ENCODE measurements at places on chromosomes 4 and X. TPM values are rescaled to one million over a fixed set of nuclear protein-coding genes. Genes with fewer than 3 reads are reported as not detected.

DNA sequence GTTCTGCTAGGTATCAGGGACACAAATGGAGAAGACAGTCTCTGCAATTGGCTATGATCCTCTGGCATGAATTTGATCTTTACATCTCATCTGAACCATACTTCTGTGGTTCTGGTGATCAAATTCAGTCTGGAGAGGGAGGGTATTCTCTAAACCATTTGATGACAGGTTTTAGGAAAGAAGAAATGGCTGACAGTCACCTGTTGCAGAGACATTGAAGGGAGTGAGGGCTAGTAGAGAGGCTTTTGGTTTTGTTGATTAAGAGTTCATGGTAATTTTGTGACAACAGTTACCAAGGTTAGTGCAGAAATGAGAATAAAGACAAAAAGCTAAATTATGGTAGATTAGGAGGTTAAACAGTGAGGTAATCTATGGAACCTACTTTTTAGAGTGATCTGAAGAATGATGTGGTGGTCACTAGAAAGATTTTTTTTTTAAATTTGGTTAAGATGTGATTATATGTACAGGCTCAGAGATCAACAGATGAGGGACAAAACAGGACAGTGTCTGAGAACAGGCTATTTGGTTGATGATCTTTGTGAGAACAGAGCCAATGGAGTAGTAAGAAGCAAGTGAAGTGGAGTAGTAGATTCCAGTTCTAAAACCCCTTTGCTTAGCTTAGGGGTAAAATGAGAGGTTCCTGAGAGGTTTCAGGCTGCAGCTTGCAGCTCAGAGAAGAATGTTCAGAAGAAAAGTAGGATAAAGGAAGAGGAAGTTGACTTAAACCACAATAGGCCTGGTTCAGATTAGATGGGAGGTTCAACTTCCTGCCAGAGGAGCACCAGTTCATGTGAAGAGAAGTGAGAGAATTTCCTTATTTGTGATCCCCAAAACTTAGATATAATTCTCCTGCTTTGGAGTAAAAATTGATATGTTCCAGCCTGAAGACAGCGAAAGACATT is 34.7 kb downstream of the VSIG4 start:
- H3K27me3 ChIP-seq = no peaks in the 10 kb centered on the region
- no peaks in the 10 kb centered on the region for H3K4me1 ChIP-seq
- no peak overlapping the region for H3K4me3 ChIP-seq

DNA sequence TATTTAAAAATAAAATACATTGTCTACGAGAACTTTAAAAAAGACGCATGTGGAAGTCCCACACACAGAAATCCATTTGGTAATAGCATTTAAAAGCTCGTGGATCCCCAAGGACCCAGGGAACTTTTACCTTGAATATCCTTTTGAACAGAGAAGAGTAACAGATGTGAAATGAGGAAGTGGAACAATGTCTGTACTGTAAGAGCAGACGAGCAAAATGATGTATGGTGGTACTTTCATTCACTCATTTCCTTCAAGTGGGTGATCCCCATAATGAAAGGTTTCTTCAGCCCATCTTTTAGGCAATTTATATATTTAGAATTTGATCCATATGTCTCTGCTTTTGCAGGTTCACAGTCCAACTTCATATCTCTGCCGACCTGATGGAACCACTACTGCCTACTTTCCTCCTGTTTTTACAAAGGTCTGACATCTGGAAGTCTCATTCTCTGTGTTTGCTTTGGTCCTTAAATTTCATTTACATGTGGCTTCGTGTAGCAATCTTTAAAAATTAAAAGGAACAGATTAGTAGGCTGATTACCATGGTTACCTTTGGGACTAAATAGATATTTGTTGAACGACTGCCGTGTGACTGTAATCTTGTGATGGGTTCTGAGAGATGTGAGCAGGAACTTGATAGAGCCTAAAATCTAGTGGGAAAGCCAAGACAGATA is 188.4 kb downstream of the PALLD start:
- H3K4me3 ChIP-seq = no peak overlapping the region
- no peak for DNase-seq
- no peak overlapping the region for H3K27ac ChIP-seq
- H3K4me1 ChIP-seq = no peaks in the 10 kb centered on the region
- no peaks in the 10 kb centered on the region for H3K27me3 ChIP-seq

PLP1 gene
- 888 TPM for polyA plus RNA-seq

GRCh38 chr4:53191997-53192396 is 173.9 kb downstream of the SCFD2 start:
- DNase-seq = no peak
- H3K27ac ChIP-seq = no peak overlapping the region
- H3K4me3 ChIP-seq = no peak overlapping the region
- no peaks in the 10 kb centered on the region for H3K36me3 ChIP-seq

DNA sequence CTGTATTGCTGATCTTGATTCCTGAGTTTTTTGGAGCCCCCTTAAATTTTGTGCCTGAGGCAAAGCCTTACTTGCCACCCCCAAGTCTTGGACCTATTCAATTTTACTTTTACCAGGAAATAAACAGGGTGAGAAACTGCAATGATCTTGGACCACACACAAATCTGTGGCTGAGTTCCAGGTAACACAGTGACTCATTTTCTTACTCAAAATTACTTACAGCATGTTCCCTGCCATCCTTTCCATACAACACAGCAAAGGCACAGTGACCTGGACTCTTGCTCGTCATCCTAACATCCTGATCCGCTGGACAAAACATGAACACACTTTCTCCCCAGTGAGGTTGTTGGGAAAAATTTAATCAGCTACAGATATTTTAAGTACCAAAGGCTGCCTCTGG is 60.7 kb upstream of the S100G start:
- DNase-seq = no peak
- H3K27me3 ChIP-seq = peaks cover 12% of the 10 kb centered on the region
- H3K4me3 ChIP-seq = no peak overlapping the region

DNA sequence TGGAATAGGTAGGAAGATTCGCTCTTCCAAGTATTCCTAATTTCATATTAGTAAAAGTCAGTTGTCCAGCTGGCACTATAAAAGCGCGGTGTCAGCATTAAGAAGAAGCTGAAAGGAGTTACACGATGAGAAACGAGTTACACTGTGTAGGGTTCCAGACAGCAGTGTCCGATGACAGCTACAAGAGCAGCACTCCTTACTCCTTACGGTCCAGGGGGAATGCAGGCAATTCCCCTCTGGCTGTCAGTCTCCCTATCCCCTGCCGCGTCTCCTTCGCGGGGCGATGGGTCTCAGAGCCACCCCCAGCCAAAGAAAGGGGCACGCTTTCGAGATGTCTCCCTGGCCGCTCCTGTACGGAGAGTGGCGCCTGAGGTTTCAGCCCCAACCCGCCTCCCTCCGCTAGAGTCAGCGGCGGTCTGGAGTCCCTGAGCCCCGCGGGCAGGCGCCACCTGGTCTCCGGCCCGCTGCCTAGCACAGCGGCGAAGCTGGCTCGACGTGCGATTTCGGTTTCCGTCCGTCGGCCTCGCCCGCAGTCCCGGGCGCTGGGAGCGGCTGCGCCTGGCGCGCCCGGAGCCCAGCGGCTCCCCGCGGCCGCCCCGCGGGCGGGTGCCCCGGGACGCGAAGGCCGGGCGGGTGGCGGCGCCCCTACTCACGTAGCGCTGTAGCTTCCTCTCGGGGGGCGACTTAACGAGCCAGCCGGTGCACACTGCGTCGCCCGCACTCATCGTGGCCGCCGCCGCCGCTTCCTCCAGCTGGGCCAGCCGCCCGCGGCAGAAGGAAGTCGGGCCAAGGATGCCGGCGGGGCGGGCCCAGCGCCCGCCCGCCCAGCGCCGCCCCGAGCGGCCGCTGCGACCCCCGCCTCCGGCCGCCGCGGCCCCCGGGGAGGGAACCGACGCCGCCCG is at the start of gene GAB3:
TSS of gene GAB3 (minus strand) at position 777 of the 902 bp plus-strand sequence. CDS start at position 725, 52 bp downstream.
- H3K36me3 ChIP-seq = no peaks in the 10 kb centered on the region
- H3K27ac ChIP-seq = peak within 1 kb of the TSS; percentile 57
- H3K27me3 ChIP-seq = peaks cover 20% of the 10 kb centered on the region
- H3K4me3 ChIP-seq = peak within 1 kb of the TSS; percentile 41
- H3K4me1 ChIP-seq = peaks cover 2% of the 10 kb centered on the region

- H3K36me3 ChIP-seq = no peaks in the 10 kb centered on the region
- H3K4me1 ChIP-seq = peaks cover 5% of the 10 kb centered on the region
- DNase-seq = no peak
- no peak overlapping the region for H3K4me3 ChIP-seq
- H3K27me3 ChIP-seq = no peaks in the 10 kb centered on the region
Observed at GRCh38 chr4:57061395-57061794, 48.8 kb downstream of the IGFBP7 start.

- no peak overlapping the region for H3K27ac ChIP-seq
- no peak for DNase-seq
- H3K36me3 ChIP-seq = no peaks in the 10 kb centered on the region
- H3K27me3 ChIP-seq = no peaks in the 10 kb centered on the region
- H3K4me1 ChIP-seq = no peaks in the 10 kb centered on the region
- H3K4me3 ChIP-seq = no peak overlapping the region
Observed at GRCh38 chrX:98523026-98523425, 1639.3 kb downstream of the RPA4 start.

COMMD8 gene
- polyA plus RNA-seq = 15.9 TPM

GRCh38 chrX:19331831-19332230 is 11.9 kb upstream of the PDHA1 start:
- DNase-seq = no peak
- H3K27me3 ChIP-seq = no peaks in the 10 kb centered on the region
- H3K36me3 ChIP-seq = no peaks in the 10 kb centered on the region
- H3K27ac ChIP-seq = no peak overlapping the region
- peaks cover 11% of the 10 kb centered on the region for H3K4me1 ChIP-seq
- H3K4me3 ChIP-seq = no peak overlapping the region

GRCh38 chr4:24547979-24548378 is 36.4 kb downstream of the DHX15 start:
- peaks cover 8% of the 10 kb centered on the region for H3K36me3 ChIP-seq
- no peaks in the 10 kb centered on the region for H3K27me3 ChIP-seq
- no peaks in the 10 kb centered on the region for H3K4me1 ChIP-seq
- no peak for DNase-seq

PQBP1 gene
- 91.9 TPM for polyA plus RNA-seq

DNA sequence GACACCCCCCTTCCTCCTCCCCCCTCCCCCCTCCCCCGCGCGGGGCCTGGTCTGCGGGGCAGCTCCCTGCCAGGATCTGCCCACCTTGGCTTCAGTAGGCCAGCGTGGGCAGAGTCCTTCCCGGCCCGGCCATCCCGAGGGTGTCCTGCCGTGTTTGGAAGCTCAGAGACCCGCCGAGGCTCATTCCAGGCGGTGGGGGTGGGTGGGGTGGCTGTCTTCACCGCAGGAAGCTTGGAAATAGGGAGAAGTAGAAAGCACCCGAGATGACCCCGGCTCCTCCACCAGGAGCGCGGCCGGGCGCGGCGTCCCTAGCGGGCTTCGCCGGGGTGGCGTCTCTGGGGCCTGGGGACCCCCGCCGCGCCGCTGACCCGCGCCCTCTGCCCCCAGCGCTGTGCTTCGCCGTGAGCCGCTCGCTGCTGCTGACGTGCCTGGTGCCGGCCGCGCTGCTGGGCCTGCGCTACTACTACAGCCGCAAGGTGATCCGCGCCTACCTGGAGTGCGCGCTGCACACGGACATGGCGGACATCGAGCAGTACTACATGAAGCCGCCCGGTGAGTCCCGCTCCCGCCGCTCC is 1.6 kb downstream of the NAT8L start:
- H3K4me1 ChIP-seq = peaks cover 59% of the 10 kb centered on the region
- H3K4me3 ChIP-seq = peak overlapping the region; percentile 44
- no peak overlapping the region for H3K27ac ChIP-seq
- H3K27me3 ChIP-seq = peaks cover 2% of the 10 kb centered on the region
- peaks cover 51% of the 10 kb centered on the region for H3K36me3 ChIP-seq

KLB gene
- 0.35 TPM for polyA plus RNA-seq

DNA sequence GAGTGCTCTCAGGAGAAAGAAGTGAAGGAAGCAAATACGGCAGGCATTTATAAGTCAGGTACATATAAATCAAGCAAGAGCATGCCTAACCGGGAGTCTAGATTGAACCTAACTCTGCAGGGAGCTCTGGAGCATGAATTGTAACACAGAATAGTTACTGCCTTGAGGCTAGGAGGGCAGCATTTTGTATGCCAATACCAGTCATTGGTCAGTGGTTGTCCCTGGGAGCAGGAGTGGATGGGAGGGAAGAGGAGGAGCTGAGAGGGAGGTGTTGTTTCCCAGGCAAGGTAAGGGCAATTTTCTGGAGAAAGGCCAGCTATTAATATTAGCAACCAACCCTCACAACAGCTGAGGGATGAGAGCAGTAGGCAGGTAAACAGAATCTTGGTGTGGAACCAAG is 224.7 kb upstream of the DCAF8L1 start:
- no peak for DNase-seq
- H3K27me3 ChIP-seq = no peaks in the 10 kb centered on the region
- H3K4me3 ChIP-seq = no peak overlapping the region
- H3K27ac ChIP-seq = no peak overlapping the region
- H3K36me3 ChIP-seq = no peaks in the 10 kb centered on the region
- no peaks in the 10 kb centered on the region for H3K4me1 ChIP-seq

DNA sequence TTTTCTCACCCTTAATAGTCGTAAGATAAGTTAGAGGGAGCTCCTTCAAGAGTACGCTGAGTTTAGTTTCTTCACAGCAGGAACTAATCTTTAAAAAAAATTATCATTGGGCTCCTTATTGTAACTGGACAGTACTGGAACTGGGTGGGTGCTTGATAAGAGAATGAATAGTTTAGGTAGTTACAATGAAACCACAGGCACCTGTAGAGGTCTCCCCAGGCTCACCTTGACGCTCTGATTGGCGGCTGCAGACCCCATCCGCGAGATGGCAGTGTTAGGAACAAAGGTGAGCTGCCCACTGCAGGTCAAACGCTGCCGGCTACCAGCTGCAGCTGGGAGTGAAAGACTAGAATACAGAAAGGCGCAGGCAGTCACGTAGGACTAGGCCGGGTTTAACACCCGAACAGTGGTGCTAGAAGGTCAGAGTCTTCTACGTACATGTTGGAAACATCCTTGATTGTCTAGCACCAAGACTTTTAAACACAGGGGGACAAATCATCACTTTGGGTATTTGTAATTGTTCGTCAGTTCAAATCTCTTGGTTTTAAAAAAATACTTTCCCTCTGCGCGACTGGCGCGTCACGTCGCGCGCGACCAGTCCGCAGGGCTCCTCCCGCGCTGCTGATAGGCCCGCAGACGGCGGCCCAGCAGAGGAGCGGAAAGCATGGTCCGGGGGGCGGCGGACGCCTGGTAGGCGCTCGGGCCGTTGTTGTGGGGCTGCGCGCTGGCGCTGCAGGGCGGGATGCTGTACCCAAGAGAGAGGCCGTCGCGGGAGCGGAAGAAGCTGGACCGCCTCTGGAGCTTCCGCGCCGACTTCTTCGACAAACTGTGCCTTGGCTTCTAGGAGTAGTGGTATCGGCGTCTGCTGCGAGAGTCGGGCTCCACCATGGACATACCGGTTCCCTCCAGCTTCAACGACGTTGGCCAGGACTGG is 45.6 kb downstream of the SMARCA5 start:
- peak; percentile 85 for DNase-seq
- peak overlapping the region; percentile 53 for H3K4me3 ChIP-seq
- H3K4me1 ChIP-seq = peaks cover 12% of the 10 kb centered on the region
- no peaks in the 10 kb centered on the region for H3K36me3 ChIP-seq
- H3K27me3 ChIP-seq = no peaks in the 10 kb centered on the region
